Right ventricle myocardium inferior (tissue), 1 donor: ENCODE measurements at places on chromosomes 12 and 14. TPM values are rescaled to one million over a fixed set of nuclear protein-coding genes. Genes with fewer than 3 reads are reported as not detected.

Gene CIROP
- total RNA-seq, result not detected

Gene FGF23
- total RNA-seq, result not detected

Gene FAM186B
- total RNA-seq, result 0.62 TPM

Gene GDF3
- not detected for total RNA-seq

Gene SCAF11
- 76.6 TPM for total RNA-seq

Gene KRT7
- not detected for total RNA-seq

Gene SLC17A8
- total RNA-seq, result not detected

Gene LRTM2
- not detected for total RNA-seq

Gene KLRC4
- total RNA-seq, result not detected

Gene PARP11
- total RNA-seq, result 5.5 TPM

Gene C14orf132
- 1.5 TPM for total RNA-seq

Gene SCYL2
- total RNA-seq, result 30.5 TPM

Gene C14orf39
- total RNA-seq, result not detected

Gene MYF5
- total RNA-seq, result not detected

Gene GPX2
- not detected for total RNA-seq

Gene HCAR3
- 0.16 TPM for total RNA-seq

Gene TMPRSS12
- total RNA-seq, result not detected

Gene ABCC9
- total RNA-seq, result 78.1 TPM

Gene UNC119B
- 14.0 TPM for total RNA-seq

Gene NPFF
- total RNA-seq, result not detected
